DMS153 (cell line): ENCODE measurements at places on chromosomes 1 and 21.

DNA sequence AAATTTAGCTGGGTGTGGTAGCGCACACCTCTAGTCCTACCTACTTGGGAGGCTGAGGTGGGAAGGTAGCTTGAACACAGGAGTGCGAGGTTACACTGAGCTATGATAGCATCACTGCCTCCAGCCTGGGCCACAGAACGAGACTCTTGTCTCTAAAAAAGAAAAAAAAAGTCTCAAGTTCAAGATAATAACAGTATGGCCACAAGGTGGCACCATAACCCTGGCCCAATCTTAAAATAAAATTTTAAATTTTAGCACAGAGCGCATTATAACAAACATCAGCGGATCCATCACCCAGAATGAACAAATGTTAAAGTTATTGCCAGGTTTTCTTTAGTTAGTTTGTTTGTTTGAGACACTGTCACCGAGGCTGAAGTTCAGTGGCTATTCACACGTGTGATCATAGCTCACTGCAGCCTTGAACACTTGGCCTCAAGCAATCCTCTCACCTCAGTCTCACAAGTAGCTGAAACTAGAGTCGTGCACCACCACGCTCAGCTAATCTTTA, 2.9 kb upstream of the HTR6 start:
- no peak for DNase-seq

DNA sequence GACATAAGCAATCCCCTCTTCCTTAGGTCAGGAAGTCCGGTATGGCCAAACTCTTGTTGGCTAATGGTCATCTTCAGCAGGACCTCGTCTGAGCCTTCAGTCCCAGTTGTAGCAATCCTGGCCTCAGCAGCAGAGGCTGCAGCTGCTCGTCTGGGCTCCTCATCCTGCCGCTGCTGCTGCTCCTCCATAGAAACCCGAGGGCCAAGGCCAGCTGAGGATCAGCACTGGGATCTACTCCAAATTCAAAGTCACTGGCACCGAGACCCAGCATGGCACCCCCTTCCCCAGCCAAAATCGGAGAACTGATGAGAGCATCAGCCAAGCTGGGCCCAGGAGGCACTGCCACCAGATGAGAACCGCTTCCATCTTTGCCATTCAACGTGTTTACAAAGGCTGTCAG, 6.3 kb upstream of the CLDN14 start:
- DNase-seq = no peak

DNA sequence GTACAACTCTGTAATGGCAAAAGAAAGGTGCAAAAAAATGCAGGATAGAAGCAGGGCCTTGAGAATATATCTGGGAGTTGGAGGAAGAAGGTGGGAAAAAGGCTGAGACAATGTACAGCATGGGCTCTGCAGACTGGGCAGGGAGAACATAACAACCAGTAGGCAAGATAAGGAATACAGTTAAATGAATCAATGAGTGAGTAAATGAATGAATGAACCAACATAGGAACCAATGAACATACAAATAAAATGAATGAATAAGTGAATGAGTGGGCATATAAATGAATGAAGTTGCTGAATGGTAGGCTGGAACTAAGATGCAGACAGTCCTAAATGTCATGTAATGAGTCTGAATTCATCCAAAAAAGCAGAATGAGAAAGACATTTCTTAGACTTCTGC, 370.6 kb downstream of the SMYD3 start:
- no peak for DNase-seq

DNA sequence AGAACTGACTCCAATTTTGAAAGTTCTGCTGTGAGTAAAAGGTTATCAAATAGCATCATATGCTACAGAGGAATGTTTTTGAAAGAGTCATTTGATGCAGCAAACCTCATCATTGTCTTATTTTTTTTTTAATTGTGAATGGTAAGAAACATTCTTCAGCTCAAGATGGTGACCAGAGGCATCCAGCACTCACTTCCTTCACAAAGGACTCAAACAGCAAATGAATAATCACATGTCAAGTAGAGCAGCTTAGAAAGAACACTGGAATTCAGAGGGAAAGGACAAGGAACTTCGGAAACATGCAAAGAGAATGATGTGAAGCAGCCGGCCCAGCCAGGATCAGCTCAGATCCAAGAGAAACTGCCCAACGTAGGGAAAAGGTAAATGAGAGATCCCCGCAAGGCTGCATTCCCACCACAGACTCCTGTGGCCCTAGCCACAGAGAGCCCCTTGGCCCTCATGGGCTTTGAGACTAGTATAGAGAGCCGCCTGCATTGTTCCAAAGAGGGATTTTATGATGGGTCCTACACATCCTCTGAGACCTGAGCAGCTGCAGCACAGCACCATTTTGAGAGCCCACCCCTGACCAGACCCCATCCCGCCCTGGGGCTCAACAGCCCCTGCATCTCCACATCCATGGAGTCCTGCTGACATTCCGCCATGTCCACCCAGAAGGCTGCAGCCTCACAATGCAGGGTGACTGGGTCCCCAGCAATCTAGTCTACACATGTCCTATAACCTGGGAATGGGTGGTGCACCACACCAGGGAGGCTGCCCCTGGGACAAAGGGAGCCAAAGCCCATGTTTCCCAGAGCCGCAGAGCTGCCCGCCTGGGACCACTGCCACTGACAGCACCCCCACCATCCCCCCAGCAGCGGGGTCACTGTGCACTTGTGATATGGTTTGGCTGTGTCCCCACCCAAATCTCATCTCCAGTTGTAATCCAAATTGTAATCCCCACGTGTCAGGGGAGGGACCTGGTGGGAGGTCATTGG, 21.2 kb upstream of the UTS2 start:
- DNase-seq = no peak

DNA sequence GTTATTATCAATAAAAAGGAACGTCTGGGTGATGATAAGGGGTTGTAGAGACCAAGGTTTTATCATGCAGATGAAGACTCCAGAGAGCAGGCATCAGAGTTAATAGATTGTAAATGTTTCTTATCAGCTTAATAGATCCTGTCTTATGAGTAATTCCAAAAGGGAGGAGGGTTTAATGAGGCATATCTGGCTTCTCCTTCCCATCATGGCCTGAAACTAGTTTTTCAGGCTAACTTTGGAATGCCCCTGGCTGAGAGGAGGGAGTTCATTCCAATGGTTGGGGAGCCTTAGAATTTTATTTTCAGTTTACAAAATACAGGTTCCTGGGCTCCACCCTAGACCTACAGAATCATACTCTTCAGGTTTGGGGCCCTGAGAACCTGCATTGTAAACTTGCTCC, 13.5 kb downstream of the PLA2G2D start:
- DNase-seq = no peak

DNA sequence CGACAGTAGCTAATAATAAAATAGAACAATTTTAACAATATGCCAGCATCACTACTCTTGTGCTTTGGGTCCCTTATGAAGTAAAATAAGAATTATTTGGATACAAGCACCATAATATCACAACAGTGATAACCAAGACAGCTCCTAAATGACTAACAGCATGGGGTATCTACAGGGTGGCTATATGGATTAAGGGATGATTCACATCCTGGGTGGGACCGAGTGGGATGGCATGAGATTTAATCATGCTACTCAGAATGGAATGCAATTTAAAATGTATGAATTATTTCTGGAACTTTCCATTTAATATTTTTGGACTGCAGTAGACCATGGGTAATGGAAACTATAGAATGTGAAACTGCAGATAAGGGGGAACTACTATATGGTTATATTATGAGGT, 28.1 kb upstream of the B3GALNT2 start:
- no peak for DNase-seq

GRCh38 chr1:114126261-114127095, 27.2 kb downstream of the SYT6 start:
- no peak for DNase-seq
